ENCODE measurements at places on chromosomes 4 and X. TPM values are rescaled to one million over a fixed set of nuclear protein-coding genes. Genes with fewer than 3 reads are reported as not detected.

- H3K4me3 ChIP-seq, result no peak overlapping the region
- no peaks in the 10 kb centered on the region for H3K36me3 ChIP-seq
- DNase-seq, result no peak
- no peak overlapping the region for H3K27ac ChIP-seq
- no peaks in the 10 kb centered on the region for H3K4me1 ChIP-seq
Observed at GRCh38 chr4:83231620-83232076, 53.0 kb downstream of the COQ2 start.

DNA sequence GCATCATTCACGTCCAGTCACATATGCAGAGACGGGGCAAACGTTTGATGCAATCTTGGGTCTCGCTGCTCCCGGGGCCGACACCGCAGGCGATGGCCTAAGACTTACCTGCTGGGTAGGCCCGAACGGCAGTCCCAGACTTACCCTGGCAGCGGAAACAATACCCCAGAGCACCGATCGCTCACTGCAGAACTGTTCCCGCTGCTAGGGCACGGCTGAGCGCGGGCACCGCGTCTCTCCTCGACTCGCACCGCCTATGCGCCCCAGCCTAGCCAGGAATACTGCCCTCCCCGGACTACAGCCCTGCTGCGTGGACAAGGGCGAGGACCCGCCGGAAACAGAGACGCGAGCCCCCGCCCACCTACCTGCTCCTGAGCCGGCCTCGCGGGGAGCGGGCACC is 86.2 kb downstream of the HPRT1 start:
- no peaks in the 10 kb centered on the region for H3K36me3 ChIP-seq
- H3K27ac ChIP-seq, result no peak overlapping the region
- no peak overlapping the region for H3K4me3 ChIP-seq
- DNase-seq, result no peak

DNA sequence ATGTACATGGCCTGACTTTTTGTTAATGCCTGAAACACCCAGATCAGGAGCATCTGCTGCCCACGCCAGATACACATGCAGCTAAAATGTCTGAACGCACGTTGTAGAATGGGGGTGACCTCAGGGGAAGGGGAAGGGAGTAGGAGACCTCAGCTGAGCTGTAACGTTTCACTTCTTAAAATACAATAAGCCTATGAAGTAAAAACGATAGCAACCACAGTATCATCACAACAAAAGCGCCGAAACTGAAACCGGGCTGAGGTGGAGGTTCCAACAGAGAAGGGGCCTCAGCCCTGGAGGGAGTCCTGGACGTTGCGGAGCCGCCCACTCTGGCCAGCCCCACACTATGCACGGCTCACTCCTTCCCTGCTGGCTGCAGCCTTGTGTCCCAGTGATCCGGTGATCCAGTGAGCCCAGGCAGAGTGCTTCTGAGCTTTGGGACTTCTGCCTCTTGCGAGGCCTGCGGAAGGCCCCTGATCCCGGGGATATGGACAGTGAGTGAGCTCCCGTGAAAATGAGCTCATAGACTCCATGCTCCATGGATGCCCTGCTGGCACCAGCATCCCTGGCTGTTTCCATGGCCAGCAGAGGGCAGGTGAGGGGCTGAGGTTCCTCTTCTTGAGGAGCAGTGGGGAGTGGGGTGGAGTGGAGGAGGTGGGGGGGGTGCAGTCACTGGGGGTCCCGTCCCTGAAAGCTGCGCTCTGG is 52.0 kb downstream of the HMX1 start:
- H3K4me3 ChIP-seq, result no peak overlapping the region
- no peaks in the 10 kb centered on the region for H3K4me1 ChIP-seq

- H3K36me3 ChIP-seq, result peaks cover 45% of the 10 kb centered on the region
- H3K4me3 ChIP-seq, result no peak overlapping the region
- no peaks in the 10 kb centered on the region for H3K27me3 ChIP-seq
- DNase-seq, result no peak
- H3K27ac ChIP-seq, result no peak overlapping the region
Observed at GRCh38 chr4:13611283-13611842, 16.2 kb downstream of the BOD1L1 start.

DNA sequence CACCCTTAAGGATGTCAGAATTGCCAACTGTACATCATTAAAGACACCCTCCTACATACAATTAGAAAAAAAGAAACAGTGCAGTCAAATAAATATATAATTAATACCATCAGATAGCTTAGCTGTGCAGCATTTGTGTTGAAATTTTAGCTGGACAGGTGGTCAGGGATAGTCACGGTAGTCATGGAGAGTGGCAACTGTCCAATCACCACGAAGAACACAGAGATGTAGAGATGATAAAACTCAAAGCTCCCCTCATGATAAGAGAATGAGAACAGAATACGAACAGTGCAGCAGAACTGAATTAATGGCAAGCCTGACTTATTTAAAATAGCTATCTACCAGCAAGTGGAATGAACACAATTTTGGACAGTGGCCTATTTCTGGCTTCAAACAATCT is 27.2 kb downstream of the SLC39A8 start:
- H3K27ac ChIP-seq, result no peak overlapping the region
- H3K4me3 ChIP-seq, result no peak overlapping the region
- H3K36me3 ChIP-seq, result no peaks in the 10 kb centered on the region
- DNase-seq, result no peak
- peaks cover 10% of the 10 kb centered on the region for H3K4me1 ChIP-seq

The FGF13 gene
- 9.2 TPM for total RNA-seq

The AFF2 gene
- 5.1 TPM for total RNA-seq

The SLITRK4 gene
- total RNA-seq, result 3.2 TPM

Data from thyroid gland (tissue), 4 donors.